Cerebellar nuclear complex (tissue), 1 donor: ENCODE measurements at places on chromosomes 12 and 14.

DNA sequence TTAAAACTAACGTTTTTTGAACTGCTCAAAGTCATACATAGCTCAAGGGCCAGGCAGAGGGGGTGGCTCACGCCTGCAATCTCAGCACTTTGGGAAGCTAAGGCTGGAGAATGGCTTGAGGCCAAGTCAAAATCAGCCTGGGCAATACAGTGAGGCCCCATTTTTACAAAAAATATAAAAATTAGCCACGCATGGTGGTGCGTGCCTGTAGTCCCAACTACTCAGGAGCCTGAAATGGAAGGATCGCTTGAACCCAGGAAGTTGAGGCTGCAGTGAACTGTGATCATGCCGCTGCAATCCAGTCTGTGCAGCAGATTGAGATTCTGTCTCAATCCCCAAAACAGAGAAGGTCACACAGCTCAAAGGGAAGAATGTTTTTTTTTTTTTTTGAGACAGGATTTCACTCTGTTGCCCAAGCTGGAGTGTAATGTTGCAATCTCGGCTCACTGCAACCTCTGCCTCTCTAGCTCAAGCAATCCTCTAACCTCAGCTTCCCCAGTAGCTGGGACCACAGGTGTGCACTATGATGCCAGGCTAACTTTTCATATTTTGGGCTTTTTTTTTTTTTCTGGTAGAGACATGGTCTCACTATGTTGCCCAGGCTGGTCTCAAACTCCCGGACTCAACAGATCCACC is 2.9 kb downstream of the RBM23 start:
- DNase-seq, result no peak

- no peak for DNase-seq
These were observed 31.9 kb upstream of the FBXO34 start for GRCh38 chr14:55239320-55239719.

GRCh38 chr14:82510007-82510406 is 976.4 kb upstream of the SEL1L start:
- no peak for DNase-seq

GRCh38 chr12:6195665-6196535 is 4.3 kb upstream of the CD9 start:
- no peak for DNase-seq

- DNase-seq, result no peak
These were observed 116.4 kb downstream of the NUBPL start for GRCh38 chr14:31677630-31678029.

DNA sequence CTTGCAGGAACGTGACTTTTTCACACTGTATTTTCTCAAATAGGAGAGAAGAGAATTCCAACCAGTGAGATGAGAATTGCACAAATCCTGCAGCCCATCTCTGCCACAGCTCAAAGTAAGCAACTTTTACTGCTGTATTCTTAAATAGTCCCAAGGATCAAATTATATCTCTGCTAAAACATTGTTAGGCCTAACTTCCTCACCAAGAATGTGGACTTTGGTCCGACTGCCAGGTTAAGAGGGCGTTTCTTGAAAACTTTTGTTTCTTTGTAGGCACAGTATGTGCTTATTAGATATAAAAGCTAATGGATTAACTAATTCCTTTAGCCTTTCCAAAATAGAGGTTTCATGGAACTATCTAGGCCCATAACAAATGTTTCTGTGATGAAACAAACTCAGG is 61.4 kb upstream of the IFNG-AS1 start:
- DNase-seq, result no peak

DNA sequence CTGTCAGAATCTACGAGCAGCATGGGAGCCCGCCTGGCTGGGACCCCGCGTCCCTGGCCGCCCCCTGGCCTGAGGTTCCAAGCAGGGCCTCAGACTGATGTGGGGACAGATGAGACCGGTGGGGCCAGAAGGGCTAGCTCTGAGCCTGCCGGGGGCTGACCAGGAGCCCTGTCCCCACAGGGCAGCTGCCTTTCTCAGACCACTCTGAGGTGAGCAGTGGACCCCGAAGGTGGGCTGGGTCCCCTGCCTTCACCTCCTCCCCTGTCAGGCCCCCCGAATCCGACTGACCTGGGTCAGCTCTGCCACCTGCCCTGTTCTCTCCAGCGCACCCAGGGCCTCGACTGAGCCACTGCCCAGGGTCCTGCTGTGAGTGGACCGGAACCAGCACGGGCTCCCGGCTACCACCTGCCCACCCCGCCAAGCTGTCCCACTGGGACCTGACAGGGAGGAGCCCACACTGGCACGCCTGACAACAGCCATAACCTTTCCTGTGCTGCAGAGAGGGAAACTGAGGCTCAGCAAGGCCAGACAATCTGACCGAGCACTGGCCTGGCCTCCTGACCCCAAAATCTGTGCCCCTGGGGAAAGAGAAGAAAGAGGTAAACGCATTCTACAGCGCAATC is 29.7 kb upstream of the TMEM179 start:
- DNase-seq, result no peak

DNA sequence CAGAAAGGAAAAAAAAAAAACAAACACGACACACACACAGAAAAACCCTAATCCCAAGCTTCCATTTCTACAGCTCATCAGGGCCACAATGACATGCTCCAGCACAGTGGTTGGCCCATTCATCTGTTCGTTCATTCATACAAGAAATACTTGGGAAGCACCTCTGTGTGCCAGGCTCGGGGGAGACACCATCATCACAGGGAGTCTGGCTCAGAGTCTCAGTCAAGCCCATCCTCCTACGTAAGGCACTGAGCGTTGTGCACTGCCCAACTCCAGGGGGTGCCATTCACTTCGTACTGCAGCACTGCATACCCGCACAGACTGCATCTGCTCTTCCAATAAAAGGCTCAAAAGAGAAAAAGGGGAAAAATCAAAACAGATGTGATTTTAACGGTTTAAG is 15.3 kb downstream of the VPS37B start:
- no peak for DNase-seq

GRCh38 chr14:53384073-53384472 is 230.9 kb upstream of the DDHD1 start:
- no peak for DNase-seq

GRCh38 chr12:124479680-124480468 is 87.5 kb downstream of the NCOR2 start:
- no peak for DNase-seq

DNA sequence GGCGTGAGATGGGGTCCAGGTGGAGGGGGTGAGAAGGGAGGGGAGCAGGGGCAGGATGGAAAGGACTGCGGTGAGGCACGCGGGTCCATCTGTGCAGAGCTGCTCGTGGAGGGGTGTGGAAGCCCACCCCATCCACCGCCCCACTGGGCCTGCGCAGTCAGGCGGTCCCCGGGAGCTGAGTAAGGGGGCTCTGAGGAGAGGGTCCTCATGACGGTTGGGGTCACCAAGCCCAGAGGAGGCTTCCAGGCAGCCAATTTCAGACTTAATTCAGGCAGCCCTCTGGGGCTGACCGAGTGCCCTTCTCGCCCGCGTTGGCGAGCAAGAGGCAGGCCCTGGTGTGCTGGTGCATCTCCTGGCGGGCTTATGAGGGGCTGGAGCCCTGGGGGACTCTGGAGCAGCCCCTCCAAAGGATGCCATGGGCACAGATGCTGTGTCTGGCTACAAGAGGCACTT is 115.5 kb downstream of the KIF26A start:
- no peak for DNase-seq

GRCh38 chr14:58587271-58587670 is 50.5 kb upstream of the DACT1 start:
- no peak for DNase-seq

DNA sequence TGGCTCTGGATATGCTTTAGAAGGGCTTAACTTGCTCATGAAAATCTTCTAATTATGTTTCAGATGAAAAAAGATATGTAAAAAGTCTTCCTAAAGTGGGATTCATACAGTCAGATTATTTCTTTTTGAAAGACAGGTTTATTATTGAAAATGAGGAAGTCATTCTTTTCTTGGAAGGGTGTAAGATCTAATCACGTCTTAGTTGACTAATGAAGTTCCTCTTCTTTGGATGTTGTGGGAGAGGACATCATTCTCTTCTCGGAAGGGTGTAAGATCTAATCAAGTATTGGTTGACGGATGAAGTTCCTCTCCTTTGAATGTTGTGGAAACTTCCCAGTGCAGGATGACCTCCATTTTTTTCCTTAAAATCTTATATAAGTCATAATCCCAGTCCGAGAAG is 74.9 kb downstream of the ALG10 start:
- no peak for DNase-seq

GRCh38 chr14:92800012-92800411 is 5.9 kb downstream of the GOLGA5 start:
- DNase-seq, result no peak

DNA sequence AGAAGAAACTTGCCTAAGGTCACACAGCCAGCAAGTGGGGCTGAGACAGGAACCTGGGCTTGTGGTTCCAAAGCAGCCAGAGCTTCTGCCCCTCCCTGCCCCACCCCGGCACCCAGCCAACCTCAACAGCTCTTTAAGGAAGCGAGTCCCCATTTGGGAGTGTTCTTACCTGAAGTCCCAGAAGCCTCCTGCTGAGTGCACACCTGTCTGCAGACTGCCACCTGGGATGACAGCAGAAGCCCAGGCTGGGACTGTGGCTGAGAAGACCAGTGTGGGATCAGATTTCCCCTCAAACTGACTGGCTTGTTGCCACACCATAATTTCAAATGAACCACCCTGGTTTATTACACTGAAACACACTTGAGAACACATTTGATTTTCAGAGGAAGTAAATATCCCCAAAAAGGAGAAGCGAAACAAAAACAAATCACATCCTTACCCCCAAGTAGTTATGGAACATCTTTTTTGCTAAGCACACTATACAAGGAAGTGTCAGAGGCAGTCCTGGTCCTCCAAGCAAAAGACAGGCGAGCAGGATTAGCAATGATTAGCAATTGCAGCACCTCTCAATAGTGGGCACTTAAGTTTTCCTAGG is 6.3 kb upstream of the RIN3 start:
- DNase-seq, result no peak

GRCh38 chr12:85831327-85831990 is 4.8 kb downstream of the RASSF9 start:
- DNase-seq, result no peak

DNA sequence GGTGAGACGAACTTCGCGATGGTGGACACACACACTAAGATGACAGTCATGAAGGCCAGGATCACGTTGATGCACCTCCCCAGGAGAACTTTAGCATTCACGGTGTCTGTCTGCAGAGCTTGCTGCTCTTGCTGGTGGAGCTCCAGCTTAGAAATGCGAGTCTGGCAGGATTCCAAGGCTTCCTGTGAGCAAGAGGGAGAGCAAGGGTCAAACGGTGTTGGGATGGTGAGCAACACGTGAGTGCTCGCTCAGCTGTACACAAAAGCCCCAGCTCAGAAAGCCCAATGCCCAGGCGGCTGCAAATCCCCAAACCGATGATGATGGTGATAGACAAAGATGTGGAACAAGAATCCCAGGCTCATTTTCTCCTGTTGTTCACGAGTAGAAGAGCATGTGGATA is 78.8 kb downstream of the TMCC3 start:
- no peak for DNase-seq
